ENCODE measurements at places on chromosomes 3 and 15.

DNA sequence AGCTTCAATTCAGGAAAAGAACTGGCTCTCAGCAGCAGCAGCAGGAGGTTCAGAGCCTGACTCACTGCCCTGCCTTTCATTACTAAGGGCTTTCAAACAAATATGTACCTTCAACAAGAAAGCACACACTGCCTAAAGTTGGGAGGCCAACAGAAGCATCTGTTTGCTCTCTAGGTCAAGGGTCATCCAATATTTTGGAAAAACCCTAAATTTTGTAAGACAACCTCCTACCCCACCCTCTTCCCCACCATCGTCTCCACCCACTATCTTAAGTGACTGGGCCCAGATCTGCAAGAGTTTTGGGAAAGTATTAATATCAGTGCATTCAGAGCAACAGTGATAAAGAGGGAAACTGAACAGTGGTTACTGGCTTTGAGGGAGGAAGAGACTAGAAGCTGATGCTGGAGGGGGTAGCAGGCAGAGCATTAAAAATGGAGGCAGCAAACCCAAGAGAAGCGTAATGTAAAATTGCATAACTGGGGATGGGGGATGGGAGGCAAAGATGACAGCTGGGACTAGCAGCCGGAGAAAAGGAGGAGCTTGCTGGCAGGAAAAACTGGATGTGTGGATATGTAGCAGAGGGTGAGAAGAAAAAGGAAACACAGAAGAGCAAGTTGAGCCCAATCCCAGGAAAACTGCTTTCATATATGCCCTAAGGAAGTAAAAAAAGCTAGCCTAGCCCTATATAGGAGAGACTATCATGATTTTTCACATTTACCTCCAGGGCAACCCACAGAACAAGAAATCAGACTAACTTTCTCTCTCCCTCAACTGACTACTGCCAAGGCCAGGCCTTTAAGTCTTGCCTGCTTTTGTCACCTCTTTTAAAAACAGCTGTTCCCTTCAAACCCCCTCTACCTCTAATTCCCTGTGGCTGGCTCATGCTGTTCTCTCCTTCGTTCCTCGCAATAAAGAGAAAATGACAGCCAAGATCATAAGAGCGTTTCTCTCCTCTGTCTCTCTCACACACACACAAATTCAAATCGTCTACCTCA is 31.4 kb downstream of the NPTN start:
- no peak for DNase-seq

DNA sequence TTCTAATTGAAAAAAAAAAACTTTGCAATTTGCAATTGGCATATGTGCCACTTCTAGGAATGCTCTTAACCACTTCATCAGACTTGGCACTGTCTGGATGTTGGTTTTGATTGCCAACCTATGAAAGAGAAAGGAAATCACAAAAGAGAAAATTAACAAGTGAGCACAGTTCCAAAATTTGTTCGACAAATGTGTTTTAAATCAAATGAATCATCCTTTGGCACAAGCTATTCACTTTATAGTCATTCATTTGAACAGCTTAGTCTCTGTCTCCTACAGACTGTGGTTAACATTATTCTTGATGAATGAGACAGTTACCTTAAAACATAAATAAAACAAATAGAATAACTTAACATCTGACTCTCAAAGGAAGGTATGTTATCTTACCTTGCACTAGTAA is 265.0 kb downstream of the EPHA3 start:
- DNase-seq, result no peak

DNA sequence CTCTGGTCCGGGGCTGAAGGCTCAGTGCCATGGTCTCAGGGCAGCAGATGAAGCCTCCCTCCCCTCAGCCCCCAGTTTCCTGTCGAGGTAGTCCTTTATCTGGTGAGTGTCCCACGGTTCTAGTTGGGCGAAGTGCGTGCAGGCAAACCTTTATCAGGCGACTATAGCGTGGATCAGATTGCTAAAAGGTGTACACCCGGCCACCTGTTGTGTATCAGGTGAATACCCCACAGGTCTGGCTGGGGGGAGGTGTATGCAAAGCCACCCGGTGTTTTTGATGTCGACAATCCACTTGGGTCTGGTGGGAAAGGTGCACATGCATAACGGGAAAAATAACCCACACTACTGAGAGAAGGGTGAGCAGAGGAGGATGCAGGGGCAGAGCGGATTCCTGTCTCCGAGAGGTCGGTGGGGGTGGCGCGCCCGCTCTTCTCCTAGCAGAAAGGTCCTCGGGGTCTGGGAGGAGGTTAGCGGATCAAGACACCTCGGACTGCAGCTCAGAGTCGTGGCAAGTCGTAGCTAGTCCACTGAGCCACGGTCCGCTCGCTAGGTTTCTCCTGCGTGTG is 507 bp downstream of the SLC12A6 start:
- no peak for DNase-seq

GRCh38 chr3:58531956-58532355 is 5.0 kb downstream of the ACOX2 start:
- DNase-seq, result no peak

DNA sequence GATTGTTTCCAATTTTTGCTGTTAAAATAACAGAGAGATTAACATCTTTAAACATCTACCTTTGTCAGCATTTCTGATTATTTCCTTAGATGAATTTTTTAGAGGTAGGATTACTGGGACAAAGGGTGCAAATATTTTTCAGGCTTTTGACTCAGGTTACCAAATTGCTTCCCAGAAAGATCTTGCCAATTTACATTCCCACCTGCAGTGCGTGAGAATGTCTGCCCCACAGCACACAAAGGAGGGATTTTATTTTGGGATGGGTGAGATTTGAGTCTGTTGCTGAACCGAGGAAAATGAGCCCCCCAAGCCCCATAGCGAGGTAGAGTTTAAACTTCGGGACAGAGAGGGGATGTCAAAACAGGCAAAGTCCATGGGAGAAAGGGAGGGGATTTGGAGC is 25.9 kb upstream of the RNU6-1 start:
- DNase-seq, result no peak

- DNase-seq, result no peak
Measured at GRCh38 chr3:191301017-191301416, 28.2 kb upstream of the CCDC50 start.

GRCh38 chr3:174777813-174778212 is 81.3 kb upstream of the NAALADL2 start:
- DNase-seq, result no peak
